ENCODE measurements at places on chromosomes 13 and 19.

- no peak for DNase-seq
Observed at GRCh38 chr19:41376241-41376997, at the start of gene TMEM91. Gene TMEM91, plus strand, starts transcription at chr19:41376533. Its CDS starts 1,777 bp downstream, at chr19:41378310.

GRCh38 chr19:33402421-33403220, 29.1 kb downstream of the CEBPG start:
- no peak for DNase-seq

GRCh38 chr19:41615207-41615606, 11.7 kb downstream of the CEACAM4 start:
- no peak for DNase-seq

DNA sequence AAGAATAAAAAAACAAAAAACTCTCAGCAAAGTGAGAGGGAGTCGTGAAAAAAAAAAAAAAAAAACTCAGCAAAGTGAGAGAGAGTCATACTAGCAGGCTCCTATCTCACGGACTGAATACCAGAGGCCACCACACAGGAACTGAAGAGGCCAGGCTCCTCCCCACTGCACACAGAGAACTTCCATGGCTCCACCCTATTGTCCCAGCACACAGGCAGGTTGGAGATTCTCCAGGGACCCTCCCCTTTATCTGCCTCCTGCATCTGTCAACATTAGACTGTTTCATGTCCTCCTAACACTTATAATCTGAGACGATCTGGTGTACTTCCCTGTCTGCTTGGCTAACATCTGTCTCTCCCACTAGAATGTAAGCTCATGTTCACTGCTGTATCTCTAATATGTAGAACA, 37.0 kb upstream of the FARP1 start:
- DNase-seq = peak; percentile 95

GRCh38 chr19:40251244-40251643, 24.8 kb upstream of the CCNP start:
- no peak for DNase-seq

DNA sequence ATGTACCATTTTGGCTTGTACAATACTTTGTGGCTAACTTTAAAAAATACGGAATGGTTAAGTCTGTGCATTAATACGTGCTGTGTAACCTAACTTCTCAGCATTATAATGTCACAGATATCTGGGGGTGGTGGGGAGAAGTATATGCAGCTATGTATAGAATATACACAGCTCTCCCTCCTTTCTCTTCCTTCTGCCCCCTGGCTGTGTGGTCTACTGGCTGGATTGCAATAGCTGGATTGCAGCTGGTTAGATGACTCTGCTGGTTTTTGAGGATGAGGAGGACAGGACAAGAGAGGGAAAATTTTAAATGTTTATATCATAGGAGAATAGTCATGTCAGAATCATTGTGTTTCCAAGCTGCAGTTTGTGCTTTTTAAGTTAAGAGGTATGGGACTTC, 9.7 kb downstream of the RNASEH2B start:
- peak; percentile 36 for DNase-seq

DNA sequence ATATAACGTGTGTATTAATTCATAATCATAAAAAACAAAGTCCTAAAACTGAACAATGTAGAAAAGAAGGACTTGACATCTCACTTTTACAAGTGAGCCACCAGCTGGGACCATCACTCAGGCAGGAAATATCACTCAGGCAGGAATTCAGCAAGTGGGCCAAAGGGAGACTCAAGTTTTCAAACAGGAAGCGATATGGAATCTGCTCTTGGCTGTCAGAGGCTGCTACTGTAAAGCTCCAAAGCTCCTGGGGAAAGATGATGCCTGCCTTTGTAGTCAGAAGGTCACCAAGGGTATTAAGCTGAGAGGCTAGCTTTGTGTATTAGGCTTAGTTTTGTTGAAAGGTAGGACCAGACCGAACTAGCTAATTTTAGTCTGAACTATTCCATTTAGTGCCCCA, 5.5 kb upstream of the AKAP11 start:
- no peak for DNase-seq

GRCh38 chr13:51955281-51955771, 55.9 kb downstream of the ATP7B start:
- DNase-seq = no peak

- DNase-seq = no peak
Observed at GRCh38 chr19:5115771-5116202, 146.9 kb downstream of the KDM4B start.

DNA sequence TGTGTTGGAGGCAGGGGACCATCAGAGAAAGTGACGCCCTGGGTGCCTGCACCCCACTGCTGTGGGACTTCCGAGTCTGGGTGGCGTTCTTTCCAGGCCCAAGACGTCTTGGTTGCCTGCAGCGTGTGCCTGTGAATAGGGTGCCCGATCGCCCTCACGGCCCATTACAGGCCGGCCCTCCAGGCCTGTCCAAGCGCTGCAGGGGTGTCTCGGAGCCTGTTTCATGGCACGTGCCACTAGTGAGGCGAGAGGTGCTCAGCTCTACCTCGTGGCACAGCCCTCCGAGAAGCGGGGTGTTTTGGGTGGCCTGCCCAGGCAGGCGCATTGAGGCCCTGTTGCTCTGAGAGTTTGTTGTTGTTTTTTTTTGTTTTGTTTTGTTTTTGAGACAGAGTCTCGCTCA, 30.1 kb downstream of the DOT1L start:
- DNase-seq = no peak

- no peak for DNase-seq
Observed at GRCh38 chr13:22893204-22893603, 287.6 kb upstream of the SGCG start.

DNA sequence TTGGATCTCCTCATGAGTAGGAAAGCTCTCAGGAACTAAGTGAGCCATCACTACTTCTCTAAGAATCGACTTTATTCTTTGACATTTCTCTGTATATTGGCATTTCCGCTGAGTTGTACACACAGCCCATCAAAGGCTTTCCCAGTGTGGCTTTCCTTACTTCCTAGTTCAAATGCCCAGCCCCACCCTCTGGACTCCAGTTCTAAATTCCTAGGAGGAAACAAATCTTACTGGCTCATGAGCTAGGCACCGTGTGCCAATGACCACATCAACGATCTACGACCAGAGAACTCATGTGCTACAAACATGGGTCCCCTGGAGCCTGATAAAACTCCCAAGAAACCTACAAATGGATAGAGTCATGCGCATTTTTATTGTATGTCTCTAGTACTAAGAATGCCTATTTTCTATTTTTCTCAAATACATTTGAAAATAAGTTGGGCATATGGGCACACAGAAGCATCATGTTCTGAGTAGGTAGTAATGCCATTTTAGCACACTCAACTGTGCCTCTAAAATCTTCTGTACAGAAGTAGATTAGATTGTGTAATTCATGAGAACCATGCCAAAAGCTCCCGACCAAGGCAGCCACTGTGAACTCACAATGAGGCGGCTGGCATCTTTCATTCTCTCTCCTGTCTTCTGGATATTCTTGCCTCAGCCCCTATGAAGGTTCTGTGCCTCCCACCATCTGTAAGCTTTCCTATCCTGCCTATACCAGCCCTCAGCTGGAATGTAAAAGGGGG, 10.5 kb upstream of the RAP2A start:
- DNase-seq = no peak

GRCh38 chr19:19575411-19575810, 37.3 kb downstream of the CILP2 start:
- no peak for DNase-seq
